ENCODE measurements at places on chromosomes 6 and 20.

DNA sequence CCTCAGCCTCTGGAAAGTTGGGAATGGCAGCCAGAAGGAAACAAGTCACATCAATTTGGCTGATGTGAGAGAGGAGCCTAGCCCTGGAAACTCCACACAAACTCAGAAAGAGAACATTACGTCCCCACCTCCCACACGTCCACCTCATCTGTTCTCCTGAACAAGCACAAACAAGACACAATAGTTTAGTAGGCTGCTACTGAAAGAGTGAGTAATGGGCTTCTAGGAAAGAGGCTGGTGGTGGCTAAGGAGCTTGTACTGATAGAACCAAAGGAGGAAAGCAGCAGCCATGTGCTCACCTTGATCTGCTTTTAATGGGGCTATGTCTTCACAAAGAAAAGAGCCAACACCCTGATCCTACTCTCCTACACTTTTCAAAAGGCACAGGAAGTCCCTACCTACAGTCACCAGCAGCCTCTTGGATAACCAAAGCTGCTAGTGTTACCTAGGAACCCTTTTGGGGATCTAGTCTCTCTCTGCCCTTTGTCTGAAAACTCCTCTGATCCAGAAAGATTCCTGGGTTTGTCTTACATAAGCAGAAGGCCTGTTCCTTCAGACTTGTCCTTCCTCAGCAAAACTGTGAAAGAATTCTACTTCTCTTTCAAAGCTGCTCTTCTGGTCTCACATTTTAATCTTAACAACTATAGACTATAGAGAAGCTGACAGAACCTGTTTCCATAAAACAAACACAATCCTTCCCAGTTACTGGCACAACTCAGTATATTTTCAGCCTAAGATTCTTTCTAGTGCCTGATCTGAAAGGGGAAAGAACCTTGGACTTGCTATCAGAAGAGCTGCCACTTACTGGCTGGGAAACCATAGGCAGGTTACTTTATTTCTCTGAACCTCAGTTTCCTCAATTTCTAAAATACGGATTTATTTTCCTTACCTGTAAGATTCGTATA is 3.1 kb downstream of the PLAGL2 start:
- no peak for DNase-seq

GRCh38 chr6:30802731-30803130 is 58.4 kb upstream of the IER3 start:
- DNase-seq: no peak

DNA sequence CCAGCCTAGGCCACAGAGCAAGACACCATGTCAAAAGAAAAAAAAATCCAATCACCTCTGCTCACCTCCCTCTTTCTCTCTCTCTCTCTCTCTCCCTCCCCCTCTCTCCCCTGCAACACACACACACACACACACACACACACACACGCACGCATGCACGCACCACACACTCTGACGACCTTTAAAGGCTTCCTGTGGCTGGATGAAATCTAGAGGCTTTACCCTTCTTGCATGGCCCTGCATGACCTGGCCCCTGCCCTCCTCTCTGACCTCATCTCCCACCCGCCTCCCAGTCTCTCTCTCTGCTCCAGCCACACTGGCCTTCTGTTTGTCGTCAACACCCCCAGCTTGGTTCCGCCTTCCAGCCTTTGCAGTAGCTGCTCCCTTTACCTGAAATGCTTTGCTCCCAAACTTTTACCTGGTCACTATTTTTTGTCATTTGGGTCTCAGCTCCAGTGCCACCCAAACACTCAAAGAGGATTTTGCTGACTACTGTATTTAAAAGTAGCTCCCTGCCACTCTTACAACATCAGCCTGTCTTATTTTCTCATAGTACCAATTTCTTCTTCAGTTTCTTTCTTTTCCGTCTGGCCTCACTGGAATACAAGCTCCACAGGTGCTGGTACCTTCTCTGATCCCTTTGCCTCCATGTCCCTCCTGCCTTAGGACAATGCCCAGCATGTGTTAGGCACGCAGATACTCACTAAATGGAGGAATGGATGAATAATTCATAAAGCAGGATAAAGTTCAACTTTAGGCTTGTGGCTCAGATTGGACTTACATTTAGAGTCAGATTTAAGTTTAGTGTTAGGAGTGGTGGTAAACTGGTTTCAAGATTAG is 4.3 kb upstream of the LTA start:
- no peak for DNase-seq

DNA sequence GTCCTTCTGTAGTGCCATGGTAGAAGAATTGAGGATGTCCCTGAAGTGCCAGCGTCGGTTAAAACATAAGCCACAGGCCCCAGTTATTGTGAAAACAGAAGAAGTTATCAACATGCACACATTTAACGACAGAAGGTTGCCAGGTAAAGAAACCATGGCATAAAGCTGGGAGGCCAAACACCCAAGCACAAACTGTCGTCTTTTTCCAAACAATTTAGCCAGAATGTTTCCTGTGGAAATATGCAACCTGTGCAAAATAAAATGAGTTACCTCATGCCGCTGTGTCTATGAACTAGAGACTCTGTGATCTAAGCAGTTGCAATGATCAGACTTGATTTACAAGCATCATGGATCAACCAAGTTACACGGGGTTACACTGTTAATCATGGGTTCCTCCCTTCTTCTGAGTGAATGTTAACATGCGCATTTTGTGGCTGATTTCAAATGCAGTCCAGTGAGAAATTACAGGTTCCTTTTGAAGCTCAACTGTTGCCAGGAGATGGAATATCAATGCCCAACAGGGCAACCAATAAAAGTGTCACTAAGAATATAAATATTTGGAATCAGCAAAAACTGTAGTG is 674.9 kb downstream of the GRIK2 start:
- no peak for DNase-seq

DNA sequence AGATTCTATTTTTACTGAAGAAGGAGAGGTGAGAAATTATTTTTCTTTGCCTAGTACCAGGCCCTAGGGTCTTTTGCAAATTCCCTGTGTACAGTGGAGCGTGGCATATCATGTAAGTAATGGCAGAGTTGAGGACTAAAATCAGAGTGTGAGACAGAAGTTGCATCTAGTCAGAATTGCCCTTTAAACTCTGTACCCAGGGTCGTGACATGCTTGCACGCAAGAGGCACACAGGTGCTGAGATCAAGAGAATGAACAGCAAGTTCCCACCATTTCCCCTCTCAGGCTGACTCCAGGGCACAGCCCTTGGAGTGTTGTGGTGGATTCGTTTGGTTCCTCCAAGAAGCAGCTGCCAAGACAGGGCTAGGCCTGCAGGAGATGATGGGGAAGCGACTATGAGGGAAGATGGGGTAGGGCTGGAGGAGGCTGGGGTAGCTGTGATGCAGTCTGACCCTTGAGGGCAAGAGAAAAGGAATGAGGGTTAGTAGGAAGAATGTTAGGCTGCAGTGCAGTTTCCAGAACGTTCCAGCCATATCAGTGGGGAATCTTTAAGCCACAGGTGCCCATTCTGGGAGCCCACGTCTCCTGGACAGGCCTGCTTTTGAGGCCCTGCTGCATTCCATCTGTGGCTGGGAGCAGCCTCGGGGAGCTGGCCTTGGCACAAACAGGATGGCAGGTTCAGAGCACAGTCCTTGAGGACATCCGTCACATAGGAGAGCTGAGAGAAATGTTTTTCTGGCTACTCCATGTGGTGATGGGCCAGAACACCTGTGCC is 6.9 kb downstream of the NELFCD start:
- DNase-seq: no peak

DNA sequence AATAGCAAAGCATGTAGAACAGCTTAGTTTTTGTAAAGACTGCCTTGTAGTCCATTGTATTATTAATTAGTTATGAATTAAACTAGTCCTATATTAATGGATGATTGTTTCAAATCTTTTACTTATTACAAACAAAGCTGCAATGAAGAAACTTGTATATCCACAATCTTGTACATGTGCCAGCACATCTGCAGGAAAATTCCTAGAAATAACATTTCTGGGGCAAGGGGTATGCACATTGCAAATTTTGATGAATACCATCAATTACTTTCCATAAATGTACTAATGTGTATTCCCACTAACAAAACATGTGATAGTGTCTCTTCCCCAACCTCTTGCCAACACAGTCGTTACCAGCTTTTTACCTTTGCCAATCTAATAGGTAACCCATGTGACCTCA is 73.6 kb upstream of the AKAP12 start:
- DNase-seq: no peak

DNA sequence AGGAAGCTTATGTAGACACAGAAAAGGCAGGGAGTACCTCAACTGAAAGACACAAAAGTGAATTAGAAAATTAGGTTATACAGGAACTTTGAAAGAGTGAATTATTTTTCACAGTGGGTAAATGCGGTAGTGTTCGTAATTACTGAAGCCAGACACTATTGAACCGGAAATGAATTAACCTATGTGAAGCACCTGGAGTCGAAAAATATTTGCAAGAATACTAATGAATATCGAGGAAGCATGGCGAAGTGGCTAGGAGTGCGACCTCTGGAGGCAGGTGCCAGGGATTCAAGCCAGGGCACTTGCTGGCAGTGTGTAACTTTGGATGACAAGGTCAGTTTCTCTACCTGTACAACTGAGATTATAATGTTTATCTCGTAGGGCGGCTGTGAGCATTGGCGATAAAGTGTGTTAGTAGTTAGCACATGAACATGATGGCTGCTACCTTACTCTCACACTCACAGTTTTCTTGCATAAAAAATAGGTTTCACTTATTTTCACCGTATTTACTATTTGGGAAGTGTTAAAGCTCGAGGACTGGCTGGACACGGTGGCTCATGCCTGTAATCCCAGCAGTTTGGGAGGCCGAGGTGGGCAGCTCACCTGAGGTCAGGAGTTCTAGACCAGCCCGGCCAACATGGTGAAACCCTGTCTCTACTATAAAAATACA is 567 bp upstream of the SLC18B1 start:
- peak; percentile 57 for DNase-seq

- peak; percentile 64 for DNase-seq
These were observed 2.8 kb upstream of the CDSN start for GRCh38 chr6:31122791-31123706.

DNA sequence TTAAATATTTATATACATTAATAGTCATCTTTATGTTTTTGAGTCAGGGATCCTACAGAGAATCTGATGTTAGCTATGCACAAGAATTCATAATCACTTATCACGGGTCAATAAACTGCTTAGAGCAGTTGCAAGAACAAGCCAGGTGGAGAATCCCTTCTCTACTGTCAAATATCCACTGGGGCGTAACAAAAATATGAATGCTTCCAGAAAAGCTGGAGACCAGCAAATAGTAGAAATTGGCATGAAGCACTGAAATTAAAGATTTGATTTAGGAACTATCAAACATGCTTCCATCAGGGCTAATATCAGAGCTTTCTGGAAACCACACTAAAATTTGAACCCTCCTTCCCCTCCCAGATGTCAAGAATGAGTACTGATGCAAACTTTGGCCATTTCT is 37.3 kb downstream of the ADGRG6 start:
- no peak for DNase-seq

DNA sequence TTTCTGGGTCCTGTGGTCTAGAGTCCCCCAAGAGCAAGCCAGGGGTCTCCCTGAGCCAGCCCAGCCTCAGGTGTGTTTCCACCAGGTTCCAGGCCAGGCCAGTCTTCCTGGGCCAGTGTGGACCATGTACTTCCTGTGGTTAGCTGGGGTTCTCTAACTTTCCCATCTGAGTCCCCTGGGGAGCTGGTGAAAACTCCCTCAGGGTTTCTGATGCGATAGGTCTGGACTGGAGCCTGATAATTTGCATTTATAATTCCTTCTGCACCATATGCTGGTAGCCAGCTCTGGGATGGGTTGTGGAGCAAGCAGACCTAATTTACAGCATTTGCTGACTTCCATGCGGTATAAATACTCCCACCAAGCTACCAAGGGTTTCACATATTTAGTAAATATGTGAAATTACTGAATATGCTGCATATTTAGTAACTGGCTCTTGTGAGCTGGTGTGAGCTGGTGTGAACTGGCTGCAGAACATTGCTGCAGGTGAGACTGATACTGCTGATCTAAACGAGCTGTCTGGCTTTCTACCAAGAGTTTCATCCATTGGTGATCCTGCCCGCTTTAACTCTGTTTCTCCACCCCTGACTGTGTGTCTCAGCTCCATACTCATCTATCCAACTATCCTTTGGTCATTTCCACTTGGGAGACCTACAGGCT is 62.6 kb downstream of the RIN2 start:
- no peak for DNase-seq

DNA sequence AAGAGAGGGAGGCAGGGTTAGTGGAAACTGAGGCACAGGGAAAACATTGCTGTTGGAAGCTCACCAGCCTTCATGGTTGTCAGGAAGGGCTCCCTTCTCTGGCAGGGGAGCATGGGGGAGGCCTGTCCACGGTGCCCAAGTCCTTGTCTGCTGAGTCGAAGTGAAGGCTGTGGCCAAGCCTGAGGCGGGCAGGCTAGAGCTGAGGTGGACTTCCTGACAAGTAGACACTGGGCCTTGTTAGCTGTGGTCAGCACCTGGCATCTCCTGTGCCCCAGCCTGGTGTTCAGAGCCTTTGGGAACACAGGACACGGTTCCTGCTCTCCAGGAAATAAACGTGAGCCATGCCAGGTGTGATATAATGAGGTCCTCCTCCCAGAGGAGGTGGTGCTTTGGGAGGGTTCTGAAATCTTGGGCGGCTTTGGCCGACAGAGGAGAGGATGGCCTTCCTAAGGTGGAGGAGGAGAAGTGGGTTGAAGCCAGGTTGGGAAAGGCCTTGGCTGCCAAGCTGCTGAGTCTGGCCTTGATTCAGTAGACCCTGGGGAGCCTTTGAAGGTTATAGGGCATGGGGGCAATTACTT is 138.4 kb upstream of the RNF24 start:
- no peak for DNase-seq

DNA sequence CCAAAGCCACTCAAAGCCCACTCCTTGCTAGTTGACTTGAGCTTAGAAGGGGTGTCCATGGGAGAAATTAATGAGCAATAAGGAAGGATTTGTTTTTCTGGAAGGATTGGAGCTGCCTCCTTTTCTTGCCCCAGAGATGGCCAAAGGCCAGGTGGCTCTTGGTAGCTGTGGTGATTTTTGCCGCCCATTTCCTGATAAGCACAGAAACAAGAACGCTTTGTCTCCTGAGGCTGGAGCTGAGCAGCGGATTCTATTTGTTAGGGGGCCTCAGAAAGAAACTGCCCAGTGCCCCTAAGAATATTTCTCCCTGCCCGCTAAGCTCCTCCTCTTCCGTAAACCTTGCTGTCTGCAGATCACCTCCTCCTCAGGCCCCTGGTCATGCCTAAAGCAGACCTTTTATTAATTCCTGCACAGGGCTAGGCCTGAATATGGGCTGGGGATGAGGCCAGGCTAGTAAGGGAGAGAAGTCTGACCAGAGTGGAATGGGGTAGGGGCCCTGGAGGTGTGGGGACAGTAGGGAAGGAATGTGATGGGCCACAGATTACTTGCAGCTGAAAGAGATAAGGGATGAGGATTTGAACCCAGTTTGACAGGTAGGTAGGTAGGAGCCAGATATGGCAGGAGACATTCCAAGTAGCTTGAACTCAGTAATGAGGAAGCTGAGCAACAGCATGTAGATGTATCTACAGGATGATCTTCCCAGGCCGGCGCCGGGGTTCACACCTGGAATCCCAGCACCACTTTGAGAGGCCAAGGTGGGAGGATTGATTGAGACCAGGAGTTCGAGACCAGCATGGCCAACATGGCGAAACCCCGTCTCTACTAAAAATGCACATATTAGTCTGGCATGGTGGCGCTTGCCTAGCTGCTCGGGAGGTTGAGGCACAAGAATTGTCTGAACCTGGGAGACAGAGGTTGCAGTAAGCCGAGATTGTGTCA is 71.2 kb upstream of the NAA20 start:
- DNase-seq: no peak
